Non-pigmented ciliary epithelial cell (primary cell): ENCODE measurements at places on chromosomes 2 and 18.

DNA sequence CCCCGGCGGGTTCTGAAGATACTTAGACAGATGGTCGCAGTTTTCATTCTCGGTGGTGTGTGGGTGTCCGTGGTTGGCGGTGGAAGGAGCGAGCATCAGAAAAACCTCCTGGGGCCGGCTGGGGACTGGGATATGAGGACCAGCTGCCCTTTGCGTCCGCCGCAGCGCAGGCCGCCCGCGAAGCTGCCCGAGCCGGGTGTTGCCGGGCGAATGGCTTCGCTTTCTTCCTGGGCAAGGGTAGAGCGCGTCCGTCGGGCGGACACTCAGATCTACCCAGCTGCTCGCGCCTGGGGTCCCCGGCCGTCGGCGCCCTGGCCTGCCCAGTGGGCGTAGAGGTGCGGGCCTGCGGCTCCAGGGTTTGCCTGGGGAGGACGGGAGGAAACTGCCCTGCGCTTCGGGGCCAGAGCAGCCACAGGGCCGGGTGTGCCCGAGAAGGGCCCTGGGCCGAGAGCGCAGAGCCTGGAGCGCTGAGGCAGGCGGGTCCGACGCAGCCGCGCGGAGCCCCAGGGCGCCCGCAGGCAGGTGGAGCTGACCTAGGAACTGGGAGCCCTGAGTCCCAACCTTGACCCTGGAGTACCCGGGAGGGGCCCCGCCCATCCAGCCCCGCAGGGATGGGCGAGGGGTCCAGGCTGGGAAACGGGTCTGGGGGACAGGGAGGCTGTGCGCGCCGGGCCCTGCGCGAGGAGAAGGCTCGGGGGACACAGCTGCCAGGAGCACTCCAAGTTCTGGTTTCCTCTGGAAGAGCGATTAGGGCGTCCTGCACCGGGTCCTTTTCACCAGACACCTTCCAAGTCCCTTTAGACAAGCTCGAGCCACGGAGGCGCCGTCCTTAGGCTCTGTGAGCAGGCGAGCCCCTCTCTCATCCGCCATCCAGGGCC lies 1.3 kb downstream of the TWIST2 start:
- DNase-seq: no peak

- DNase-seq: peak; percentile 48
Observed at GRCh38 chr2:133109772-133110171, 439.8 kb upstream of the LYPD1 start.

DNA sequence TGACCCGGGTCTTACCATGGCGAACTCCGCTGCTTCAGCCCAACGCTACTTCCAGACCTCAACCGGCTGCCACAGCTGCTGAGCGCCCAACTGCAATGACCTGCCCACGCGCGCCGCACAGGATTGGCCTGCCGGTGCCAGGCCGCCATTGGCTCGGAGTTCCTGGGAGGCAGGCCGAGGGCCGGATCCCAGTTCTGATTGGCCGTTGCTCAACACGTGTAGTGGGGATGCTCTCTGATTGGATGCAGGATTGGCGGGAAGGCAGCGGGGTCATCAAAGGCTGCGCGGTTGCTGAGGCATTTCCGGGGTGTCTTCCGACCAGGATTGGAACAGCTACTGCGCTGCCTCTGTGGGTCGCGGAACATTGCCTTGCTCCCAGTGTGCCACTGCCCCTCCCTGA lies at the start of gene TUBA3E:
Gene TUBA3E (minus strand): TSS at position 97 of the 400 bp plus-strand sequence. CDS start 79 bp downstream, at position 18.
- DNase-seq: no peak

GRCh38 chr18:2683055-2683454 lies 27.5 kb downstream of the SMCHD1 start:
- no peak for DNase-seq

DNA sequence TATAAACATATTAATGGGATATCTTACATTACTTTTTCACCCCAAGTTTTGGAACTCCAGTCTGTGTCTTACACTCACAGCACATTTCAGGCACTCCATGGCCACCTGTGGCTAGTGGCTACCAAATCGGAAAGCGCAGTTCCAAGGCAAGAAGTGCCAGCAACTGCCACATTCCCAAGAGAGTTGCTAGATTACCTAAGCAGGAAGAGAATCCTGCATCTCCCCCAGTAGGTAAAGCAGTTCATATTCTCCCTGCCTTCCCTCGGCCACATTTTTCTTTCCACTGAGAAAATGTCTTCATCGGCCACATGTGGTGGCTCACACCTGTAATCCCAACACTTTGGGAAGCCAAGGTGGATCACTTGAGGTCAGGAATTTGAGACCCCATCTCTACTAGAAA lies 62.8 kb downstream of the MEX3C start:
- DNase-seq: no peak

DNA sequence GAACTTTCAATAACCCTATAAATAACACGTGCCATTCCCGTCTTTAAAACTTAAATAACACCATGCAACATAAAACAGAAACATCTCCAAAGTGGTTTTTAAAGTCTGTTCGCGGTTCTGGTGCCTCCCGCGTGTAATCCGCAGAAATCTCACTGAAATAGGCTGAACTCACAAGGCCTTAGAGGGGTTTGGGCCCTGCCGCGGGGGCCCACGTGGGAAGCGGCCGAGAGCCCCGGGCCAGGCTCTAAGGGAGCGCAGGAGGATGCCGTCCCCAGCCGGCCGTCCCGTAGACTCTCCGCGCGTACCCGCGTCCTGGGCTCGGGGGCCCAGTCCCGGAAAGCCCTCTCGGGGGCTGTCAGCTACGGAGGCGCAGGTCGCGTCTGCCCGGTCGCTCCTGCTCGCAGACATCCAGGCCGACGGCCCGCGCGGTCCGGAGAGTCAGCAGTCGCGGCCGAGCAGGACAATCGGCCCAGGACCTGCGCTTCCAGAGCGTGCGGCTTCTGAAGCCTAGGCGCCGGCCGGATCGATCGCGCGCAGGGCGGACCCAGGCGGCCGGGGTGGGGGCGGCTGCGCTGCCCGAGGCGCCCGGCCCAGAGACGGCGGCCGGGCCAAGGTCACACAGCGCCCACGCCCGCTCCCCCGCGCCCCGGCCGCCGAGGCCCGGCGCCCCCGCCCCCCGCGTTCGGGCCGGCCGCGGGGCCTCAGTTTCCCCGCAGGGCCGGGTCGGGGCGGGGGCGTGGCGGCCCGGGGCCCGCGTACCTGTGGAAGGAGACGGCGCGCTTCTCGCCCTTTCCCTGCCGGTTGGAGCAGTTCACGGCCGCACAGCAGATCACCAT lies 558 bp downstream of the THAP4 start:
- DNase-seq: no peak

DNA sequence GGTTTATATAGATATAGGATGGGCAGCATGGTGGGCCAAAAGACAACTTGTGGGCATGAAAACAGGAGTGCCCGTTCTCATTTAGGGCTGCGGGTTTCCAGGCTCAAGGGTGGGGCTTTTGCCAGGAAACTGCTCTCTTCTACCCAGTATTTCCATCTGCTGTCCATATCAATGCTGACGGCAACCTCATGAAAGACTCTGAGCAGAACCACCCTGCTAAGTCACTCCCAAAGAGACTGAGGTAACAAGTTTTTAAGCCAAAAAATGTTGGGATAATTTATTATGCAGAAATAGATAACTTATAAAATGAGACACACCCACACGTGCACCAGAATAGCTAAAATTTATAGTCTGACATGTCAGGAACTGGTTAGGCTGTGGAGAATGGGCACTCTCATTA lies 36.1 kb upstream of the MPPE1 start:
- no peak for DNase-seq

DNA sequence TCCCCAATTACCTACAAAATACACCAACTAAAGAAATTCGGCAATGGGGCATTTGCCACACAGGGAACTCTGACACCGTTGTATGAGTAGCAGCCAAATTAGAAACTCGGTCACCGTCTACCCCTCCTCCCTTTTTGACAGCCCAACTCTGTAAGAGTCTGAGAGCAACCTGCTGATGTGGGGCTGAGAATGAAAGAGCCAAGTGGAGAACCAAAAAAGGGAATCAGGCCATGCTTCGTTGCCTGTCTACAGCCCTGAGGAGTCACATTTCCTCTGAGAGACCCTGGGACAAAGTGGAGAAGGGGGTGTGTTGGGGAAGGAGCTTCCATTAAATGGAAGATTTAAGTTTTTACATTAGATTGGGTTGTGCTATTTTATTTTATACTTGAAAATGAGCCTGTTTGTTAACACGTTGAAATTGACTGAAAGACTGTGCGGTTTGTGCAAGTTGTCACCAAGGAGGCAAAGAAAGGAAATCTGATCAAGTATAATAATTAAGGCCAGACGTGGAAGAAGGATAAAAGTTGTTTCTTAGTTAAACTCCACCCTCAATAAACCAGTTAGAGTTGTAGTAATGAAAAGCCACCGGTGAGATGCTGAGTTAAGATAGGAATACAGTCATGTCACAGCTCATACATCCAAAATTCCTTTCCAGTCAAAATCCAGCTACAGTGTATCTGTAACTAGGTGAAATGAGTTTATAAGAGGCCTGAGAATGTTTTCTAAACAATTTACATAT lies 131.7 kb upstream of the CREB1 start:
- no peak for DNase-seq

DNA sequence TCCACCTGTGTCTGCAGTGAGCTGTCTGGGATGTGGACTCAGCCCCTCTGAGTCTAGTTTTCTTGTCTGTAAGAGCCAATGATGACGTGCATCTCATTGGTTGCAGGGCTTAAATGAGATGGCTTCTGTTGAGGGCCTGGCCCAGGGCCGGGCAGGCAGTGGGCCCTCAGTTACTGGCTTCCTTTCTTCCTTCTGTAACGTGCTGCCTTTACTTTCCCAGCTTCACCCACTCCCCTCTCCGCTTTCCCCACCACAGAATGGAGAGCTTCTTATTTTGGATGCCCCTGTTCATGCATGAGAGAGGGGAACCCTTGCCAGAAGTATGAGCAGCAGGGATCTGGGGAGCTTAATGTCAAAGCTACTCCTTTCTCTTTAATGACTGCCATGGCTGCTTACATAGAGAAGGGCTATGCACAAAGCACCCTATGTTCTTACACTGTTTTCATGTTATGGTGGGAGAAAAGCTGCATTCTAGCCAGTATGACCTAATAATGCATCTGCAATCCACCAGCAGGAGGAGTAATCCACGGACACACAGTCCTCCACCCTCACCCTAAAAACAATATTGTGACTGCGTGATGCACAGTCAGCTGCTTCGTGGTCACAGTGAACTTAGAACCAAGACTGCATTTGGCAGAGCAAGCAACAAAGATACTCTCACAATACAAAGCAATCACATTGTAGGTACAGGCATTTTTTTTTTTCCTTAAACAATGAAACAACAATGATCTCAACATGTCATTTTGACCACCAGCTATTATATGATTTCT lies 37.2 kb downstream of the CREG2 start:
- no peak for DNase-seq

DNA sequence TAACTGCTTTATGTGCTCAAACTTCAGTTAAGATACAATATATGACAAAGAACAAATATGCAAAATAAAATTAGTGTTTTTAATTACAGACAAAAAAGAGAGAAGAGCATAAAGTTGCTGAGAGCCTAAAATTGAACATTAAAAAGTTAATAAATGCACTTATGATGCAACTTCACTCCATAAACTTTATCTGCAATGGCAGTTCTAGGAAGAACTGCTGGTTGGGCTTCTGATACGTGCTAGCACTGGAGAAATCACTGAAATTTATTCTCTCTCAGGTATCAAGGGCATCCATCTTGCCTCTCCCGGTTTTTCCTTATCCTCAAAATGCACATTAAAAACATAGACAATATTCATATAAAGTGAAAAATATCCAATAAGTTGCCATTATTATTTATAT lies 35.7 kb downstream of the MYO3B start:
- no peak for DNase-seq

DNA sequence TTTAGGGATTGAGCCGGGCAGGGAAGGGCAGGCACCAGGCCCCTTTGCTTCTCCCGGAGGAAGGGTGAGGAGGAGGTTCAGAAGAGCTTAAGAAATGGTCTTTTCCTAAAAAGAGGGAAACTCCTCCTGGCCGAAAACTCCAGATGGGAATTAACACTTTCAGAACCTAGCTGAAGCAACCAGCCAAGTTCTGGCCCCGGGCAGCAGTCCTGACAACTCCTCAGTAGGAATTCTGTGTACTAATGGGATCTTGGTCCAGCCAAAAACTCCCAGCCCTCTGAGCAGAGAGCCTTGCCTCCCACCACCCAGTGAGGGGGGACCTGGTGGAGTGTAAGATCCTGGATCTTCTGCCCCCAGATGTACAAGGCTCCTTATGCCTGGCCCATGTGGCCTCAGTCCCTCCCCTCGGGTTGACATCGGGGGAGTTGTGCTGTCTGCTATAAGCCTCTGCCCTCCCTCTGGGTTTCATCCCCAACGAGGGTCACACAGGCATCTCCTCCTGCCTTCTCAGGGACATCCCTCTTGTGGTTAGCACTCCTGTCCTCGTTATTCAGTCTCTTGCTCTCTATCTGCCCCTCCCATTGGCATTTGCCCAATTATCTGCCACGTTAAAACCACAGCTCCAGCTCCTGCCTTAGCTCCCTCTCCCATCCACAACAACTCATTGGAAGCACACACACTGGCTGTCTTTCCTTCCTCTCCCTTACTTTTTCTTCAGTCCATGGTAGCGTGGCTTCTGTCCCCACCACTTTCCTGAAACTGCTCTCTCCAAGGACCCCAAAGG lies 184.6 kb downstream of the CYP26B1 start:
- DNase-seq: no peak

DNA sequence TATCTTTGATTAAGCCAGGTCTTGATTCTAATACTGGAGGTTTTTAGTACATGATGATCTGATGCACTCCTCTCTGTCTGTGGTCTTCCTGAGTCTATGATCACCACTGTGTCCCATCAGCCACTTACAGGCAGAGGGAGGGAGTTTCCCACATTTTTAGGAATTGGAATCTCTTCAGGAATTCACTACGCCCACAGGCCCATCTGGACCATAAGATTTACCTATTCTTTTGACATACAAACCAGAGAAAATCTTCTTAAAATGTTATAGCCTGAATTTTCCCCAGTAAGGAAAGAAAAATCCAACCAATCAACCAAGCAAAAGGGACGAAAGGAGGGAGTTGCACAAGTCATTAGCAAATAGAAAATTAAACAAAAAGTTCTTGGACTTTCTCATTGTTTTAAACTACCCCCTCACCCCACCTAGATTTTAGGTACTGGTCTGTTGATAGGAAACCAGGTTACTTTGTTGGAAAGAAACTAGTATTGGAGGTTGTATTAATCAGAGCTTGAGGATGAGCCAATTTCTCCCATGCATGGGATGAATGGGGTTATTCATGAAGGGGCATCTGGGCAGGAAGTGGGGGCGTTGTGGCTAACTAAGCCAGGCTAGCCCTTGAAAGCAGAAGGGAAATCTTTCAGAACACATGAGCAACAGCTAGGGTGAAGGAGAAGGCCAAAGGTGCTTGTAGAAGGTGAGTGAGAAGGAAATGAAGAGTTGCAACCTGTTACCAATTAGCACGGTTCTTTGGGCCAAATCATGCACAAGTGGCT lies 328.2 kb upstream of the MEX3C start:
- DNase-seq: no peak

GRCh38 chr2:223725494-223725893 lies 111.9 kb downstream of the AP1S3 start:
- DNase-seq: peak; percentile 93

DNA sequence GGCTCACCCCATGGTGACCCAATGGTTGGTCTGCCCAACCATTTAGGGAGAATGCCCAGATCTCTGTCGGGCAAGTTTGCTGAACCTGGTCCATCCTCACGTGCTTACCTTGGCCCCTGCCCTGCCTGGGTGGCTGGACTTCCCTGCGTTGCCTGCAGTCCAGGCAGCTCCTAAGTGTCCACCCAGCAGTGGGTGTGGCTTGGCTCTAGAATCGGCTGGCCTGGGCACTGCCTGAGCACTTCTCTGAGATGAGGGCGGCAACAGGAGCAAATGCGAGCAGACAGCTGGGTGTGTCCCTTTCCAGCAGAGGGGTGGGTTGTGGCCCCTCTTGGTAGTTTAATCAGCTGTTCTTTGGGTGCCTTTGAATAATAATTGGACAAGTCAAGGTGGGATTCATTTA lies 11.3 kb downstream of the PCARE start:
- no peak for DNase-seq
